ENCODE measurements at places on chromosomes 12 and 14.
A peak's percentile ranks its signal among the peaks of the same experiment; 100 is the strongest.

DNA sequence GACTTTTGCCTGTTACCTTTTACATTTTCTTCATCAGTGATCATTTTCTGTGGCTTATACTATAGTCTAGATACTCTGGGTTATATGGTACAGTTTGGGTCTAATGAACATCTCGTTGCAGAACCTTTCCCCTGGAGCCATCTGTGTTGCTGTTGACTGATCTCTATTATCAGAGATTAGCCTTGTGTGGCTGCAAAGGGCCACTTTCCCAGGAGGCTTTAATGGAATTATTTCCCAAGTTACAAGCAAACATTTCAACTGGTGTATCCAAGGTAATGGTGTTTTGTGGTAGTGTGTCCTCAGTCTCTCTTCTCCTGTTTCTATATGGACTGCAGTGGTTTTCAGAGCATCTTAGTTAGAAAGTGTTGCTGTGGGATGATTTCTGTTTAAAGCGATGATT is 25.9 kb downstream of the UTP20 start:
- no peaks in the 10 kb centered on the region for H3K4me1 ChIP-seq
- no peak overlapping the region for H3K27ac ChIP-seq
- H3K27me3 ChIP-seq: no peaks in the 10 kb centered on the region
- no peak overlapping the region for H3K4me3 ChIP-seq

DNA sequence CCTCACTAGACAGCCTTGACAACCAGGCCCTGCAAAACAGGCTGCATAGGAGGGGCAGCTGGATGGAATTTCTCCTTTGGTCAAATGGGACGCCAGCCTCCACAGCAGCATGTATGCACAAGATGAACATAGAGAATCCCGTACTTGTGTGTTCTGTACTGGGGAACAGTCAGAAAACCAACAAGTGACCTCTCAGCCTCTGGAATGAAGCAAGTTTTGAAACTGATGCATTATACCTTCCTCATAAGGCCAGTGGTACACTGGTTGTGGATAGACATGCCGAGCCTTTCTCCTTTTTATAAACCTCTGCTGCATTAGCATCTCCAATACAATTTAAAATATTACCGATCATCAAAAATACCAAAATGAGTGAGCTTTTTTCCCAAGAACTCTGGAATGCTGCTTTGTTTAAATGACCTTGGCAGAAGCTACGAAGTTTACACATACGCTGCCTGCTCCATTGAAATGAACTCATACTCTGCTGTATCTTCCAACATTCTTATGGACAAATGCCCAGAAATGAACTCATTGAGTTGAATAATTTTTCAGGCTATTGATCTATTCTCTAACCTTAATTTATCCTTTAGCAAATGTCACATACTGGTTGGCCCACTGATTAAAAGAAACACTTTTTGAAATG is 47.6 kb upstream of the FERMT2 start:
- peaks cover 7% of the 10 kb centered on the region for H3K27me3 ChIP-seq
- no peak overlapping the region for H3K27ac ChIP-seq
- no peak for DNase-seq
- no peaks in the 10 kb centered on the region for H3K4me1 ChIP-seq
- no peaks in the 10 kb centered on the region for H3K36me3 ChIP-seq
- H3K4me3 ChIP-seq: no peak overlapping the region

- H3K36me3 ChIP-seq: no peaks in the 10 kb centered on the region
Measured at GRCh38 chr12:62434494-62435302, 31.9 kb upstream of the MON2 start.

- peak overlapping the region; percentile 68 for H3K4me3 ChIP-seq
- DNase-seq: no peak
- peaks cover 53% of the 10 kb centered on the region for H3K36me3 ChIP-seq
- peak overlapping the region; percentile 99 for H3K27ac ChIP-seq
- H3K27me3 ChIP-seq: no peaks in the 10 kb centered on the region
Measured at GRCh38 chr14:91231446-91231845, 13.1 kb downstream of the GPR68 start.

GRCh38 chr14:20195911-20196310 is 5.2 kb downstream of the OR11G2 start:
- H3K4me3 ChIP-seq: no peak overlapping the region
- no peaks in the 10 kb centered on the region for H3K36me3 ChIP-seq
- no peaks in the 10 kb centered on the region for H3K27me3 ChIP-seq
- H3K27ac ChIP-seq: no peak overlapping the region

GRCh38 chr12:104695453-104696148 is 238.9 kb downstream of the CHST11 start:
- DNase-seq: peak; percentile 95
- peak overlapping the region; percentile 85 for H3K27ac ChIP-seq
- no peaks in the 10 kb centered on the region for H3K27me3 ChIP-seq
- H3K4me3 ChIP-seq: peak overlapping the region; percentile 43

- H3K27ac ChIP-seq: no peak overlapping the region
- H3K4me1 ChIP-seq: peaks cover 5% of the 10 kb centered on the region
- H3K27me3 ChIP-seq: no peaks in the 10 kb centered on the region
- no peaks in the 10 kb centered on the region for H3K36me3 ChIP-seq
Measured at GRCh38 chr12:100154474-100155247, 12.0 kb upstream of the BLTP3B start.

- H3K27ac ChIP-seq: peak overlapping the region; percentile 22
- H3K27me3 ChIP-seq: no peaks in the 10 kb centered on the region
- DNase-seq: peak; percentile 20
- peaks cover 22% of the 10 kb centered on the region for H3K4me1 ChIP-seq
Measured at GRCh38 chr12:130086248-130086647, 76.0 kb upstream of the FZD10 start.

DNA sequence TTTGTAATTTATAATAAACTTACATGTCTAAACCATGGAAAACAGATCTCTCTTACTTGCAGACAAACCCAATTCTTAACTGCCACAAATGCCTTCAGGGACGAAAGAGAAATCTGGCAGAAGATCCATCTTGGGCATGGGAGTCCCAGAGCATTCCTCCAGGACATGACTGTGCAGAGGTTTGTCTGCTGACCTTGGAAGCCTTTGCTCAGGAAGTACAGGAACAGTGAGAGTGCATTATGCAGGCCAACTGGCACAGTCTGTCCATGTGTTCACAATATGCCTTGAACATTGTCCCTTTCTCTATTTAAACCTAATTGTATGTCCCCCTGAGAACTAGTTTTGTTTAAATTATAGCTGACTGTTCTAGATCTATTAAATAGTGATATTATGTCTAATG is 467.1 kb downstream of the ATP23 start:
- DNase-seq: no peak
- H3K4me1 ChIP-seq: no peaks in the 10 kb centered on the region
- H3K27ac ChIP-seq: no peak overlapping the region
- H3K4me3 ChIP-seq: no peak overlapping the region
- H3K27me3 ChIP-seq: peaks cover 4% of the 10 kb centered on the region

- peaks cover 4% of the 10 kb centered on the region for H3K36me3 ChIP-seq
- H3K27me3 ChIP-seq: peaks cover 8% of the 10 kb centered on the region
- DNase-seq: no peak
- H3K4me3 ChIP-seq: no peak overlapping the region
- H3K4me1 ChIP-seq: peaks cover 9% of the 10 kb centered on the region
Measured at GRCh38 chr14:103923863-103924262, 4.4 kb upstream of the TDRD9 start.

DNA sequence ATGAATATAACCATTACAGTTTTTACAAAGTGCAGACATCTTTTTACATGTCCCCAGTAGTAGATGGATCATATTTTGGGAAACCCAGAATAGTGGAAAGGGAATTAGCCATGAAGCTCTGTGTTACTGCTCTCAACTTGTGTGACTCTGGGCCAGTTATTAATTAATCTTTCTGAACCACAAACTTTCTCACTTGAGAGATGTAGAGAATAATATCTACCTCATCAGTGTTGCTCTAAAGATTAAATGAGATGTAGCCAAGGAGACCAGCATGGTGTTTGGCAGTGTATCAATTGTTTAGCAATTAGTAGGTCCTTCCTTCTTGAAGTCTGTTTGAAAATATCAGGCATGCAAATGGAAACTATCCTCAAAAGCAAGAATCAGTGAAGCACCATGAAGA is 169.2 kb downstream of the TMTC2 start:
- no peaks in the 10 kb centered on the region for H3K4me1 ChIP-seq
- H3K4me3 ChIP-seq: no peak overlapping the region
- no peak overlapping the region for H3K27ac ChIP-seq
- H3K36me3 ChIP-seq: peaks cover 2% of the 10 kb centered on the region
- no peak for DNase-seq
- no peaks in the 10 kb centered on the region for H3K27me3 ChIP-seq

- peaks cover 2% of the 10 kb centered on the region for H3K4me1 ChIP-seq
- H3K27me3 ChIP-seq: no peaks in the 10 kb centered on the region
- DNase-seq: peak; percentile 27
- no peaks in the 10 kb centered on the region for H3K36me3 ChIP-seq
- H3K4me3 ChIP-seq: no peak overlapping the region
Measured at GRCh38 chr12:2403221-2403976, 350.6 kb downstream of the CACNA1C start.

DNA sequence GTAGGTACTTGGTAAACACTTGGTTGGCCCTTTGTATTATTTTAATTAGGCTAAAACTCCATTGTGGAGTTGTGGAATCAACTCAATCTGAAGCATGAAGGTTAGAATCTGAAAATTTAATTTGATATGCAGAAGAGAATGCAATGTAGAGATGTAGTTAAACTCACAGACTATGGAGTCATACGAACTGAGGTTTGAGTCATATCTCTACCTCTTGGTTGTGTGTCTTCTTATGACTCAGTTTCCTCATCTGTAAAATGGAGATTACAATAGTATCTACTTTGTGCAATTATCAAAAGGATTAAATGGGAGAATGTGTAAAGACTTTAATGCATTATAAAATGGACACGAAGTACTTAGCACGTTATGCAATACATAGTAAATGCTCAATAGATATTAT is 146.0 kb upstream of the IFNG-AS1 start:
- H3K27me3 ChIP-seq: no peaks in the 10 kb centered on the region
- DNase-seq: no peak

DNA sequence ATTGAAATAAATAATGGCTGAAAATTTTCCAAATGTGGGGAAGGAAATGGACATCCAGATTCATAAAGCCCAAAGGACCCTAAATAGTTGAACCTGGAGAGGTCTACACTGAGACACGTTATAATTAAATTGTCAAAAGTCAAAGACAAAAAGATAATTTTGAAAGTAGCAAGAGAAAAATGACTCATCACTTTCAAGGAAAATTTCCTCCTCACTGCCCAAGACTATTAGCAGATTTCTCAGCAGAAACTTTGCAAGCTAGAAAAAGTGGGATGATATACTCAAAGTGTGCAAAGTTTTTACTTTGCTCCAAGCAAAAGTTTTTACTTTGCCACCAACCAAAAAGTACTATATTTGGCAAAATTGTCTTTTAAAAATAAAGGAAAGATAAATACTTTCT is 15.9 kb upstream of the KRT83 start:
- H3K4me3 ChIP-seq: no peak overlapping the region
- H3K27me3 ChIP-seq: peaks cover 4% of the 10 kb centered on the region
- no peak overlapping the region for H3K27ac ChIP-seq
- peaks cover 8% of the 10 kb centered on the region for H3K4me1 ChIP-seq

GRCh38 chr12:44889926-44890325 is 13.8 kb upstream of the NELL2 start:
- H3K4me3 ChIP-seq: no peak overlapping the region
- no peak overlapping the region for H3K27ac ChIP-seq
- DNase-seq: no peak
- H3K4me1 ChIP-seq: no peaks in the 10 kb centered on the region
- H3K36me3 ChIP-seq: no peaks in the 10 kb centered on the region

- peak within 1 kb of the TSS; percentile 61 for H3K4me3 ChIP-seq
- peak; percentile 53 for DNase-seq
- no peaks in the 10 kb centered on the region for H3K36me3 ChIP-seq
- H3K27me3 ChIP-seq: peaks cover 37% of the 10 kb centered on the region
- H3K4me1 ChIP-seq: peaks cover 32% of the 10 kb centered on the region
- H3K27ac ChIP-seq: no peak within 1 kb of the TSS
Measured at GRCh38 chr14:24367514-24368211, at the start of gene NFATC4. TSS of gene NFATC4 (plus strand) at chr14:24368184. CDS start at chr14:24368341, 157 bp downstream.

- H3K27me3 ChIP-seq: no peaks in the 10 kb centered on the region
- DNase-seq: no peak
- H3K27ac ChIP-seq: no peak overlapping the region
- peaks cover 10% of the 10 kb centered on the region for H3K4me1 ChIP-seq
- H3K36me3 ChIP-seq: peaks cover 4% of the 10 kb centered on the region
- no peak overlapping the region for H3K4me3 ChIP-seq
Measured at GRCh38 chr14:89658977-89659670, 242.1 kb upstream of the FOXN3 start.

DNA sequence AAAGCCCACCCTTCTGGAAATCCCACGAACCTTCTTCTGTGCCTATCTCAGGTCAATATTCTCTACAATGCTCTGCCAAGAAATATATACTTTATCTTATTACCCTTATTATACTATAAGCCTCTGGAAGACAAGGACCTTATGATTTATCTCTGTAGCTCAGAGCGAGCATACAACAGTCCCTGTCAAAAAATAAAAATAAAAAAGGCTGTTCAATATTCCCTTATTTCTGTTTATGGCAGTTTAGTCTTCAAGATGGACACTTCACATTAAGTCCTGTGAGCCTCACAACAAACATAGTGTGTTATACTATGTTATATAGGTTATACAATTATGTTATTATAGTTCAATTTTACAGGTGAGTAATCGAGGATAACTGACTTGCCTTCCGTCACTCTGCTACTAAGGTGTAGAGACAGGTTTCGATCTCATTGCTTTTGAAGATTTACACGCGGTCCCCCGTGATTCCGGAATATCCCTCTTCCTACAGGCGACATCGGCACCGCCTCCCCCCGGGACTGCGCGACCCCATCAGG is 562 bp downstream of the EAPP start:
- no peaks in the 10 kb centered on the region for H3K27me3 ChIP-seq
- peak overlapping the region; percentile 99 for H3K27ac ChIP-seq
- peak overlapping the region; percentile 93 for H3K4me3 ChIP-seq
- DNase-seq: no peak
- H3K4me1 ChIP-seq: peaks cover 33% of the 10 kb centered on the region

DNA sequence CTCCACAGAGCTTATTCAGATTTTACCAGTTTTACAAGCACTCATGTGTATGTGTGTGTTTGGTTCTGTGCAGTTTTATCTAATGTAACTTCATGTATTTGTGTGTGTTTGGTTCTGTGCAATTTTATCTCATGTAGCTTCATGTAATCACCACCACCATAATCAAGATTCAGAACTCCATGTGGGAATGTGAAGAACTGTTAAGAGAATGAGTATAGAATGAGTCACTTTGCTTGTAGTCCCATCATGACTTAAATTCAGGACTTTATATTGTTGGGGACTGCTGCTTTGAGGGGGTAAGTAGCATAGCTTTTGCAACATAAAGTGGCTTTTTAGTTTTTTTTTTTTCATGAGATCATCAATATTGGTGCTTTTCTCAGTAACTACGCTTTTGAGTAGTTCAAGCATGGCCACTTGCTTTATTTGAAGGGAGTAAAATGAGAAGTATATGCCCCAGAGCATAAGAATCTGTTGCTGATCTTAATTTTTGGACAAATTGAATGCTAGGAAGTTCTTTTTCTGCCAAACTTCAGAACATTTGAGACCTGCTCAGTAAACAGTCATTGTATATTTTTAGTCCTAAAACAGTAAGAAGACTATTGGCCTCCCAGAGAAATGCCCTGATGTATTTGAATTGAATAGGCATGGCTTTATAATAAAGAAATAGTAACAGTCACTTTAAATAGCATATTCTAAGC is 28.8 kb downstream of the PROX2 start:
- H3K27me3 ChIP-seq: no peaks in the 10 kb centered on the region
- no peak for DNase-seq
- no peak overlapping the region for H3K27ac ChIP-seq
- no peak overlapping the region for H3K4me3 ChIP-seq

GRCh38 chr14:104295681-104296387 is 157.4 kb downstream of the KIF26A start:
- H3K36me3 ChIP-seq: peaks cover 2% of the 10 kb centered on the region
- no peak for DNase-seq
- H3K4me3 ChIP-seq: no peak overlapping the region

- H3K4me1 ChIP-seq: no peaks in the 10 kb centered on the region
- H3K4me3 ChIP-seq: no peak overlapping the region
- peaks cover 6% of the 10 kb centered on the region for H3K27me3 ChIP-seq
- no peak for DNase-seq
- no peaks in the 10 kb centered on the region for H3K36me3 ChIP-seq
- no peak overlapping the region for H3K27ac ChIP-seq
Measured at GRCh38 chr12:52369809-52370208, 2.5 kb upstream of the KRT85 start.

Measured in activated CD8-positive, alpha-beta T cell treated with anti-CD3 and anti-CD28 coated beads for 36 hours (primary cell).